ENCODE measurements at places on chromosomes 12 and 14.

- DNase-seq, result no peak
Observed at GRCh38 chr12:73372856-73373255, 1100.7 kb downstream of the TRHDE start.

DNA sequence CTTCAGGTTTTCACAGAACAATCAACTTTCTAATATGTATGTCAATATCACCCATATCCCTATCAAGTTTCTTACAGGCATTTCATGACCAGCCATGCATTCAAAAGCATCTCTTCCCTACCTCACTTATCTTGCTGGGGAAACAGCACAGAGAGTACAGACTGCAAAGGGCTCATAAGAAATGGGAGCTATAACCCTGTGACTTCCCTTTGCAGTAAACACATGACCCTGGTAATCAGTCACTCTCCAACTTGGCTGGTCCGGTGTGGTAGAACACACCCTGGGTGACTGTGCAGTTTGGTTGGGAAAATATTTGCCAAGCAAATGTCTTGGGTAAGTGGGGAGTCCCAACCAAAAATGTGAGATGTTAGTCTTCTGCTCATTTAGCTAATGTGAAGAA is 49.4 kb upstream of the TMCC3 start:
- no peak for DNase-seq

- no peak for DNase-seq
Observed at GRCh38 chr12:128513831-128514230, 246.9 kb downstream of the TMEM132C start.

GRCh38 chr14:65352964-65353530 is 59.5 kb upstream of the FUT8 start:
- peak; percentile 83 for DNase-seq
